ENCODE measurements at places on chromosomes 16 and 17.
A peak's percentile ranks its signal among the peaks of the same experiment; 100 is the strongest.

DNA sequence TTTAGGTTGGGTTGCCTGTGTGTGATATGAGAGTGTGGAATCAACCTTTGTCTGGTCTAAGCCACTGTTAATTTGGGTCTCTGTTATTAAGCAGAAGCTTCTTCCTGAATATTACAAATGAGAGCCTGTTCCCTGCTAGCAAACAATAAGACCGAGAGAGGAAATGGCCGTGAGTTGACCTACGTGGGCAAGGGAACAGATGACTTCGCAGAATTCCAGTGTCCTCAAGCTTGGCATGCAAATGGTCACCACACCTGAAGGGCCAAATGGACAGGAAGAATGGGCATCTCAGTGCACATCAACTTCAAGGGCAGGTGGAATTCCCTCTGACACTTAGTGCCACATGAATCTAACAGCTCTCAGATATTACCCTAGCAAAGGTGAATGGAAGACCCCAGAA is 250.8 kb upstream of the FOXF1 start:
- no peak for DNase-seq

- DNase-seq, result no peak
These were observed 498.5 kb upstream of the ZFHX3 start for GRCh38 chr16:73546341-73546845.

DNA sequence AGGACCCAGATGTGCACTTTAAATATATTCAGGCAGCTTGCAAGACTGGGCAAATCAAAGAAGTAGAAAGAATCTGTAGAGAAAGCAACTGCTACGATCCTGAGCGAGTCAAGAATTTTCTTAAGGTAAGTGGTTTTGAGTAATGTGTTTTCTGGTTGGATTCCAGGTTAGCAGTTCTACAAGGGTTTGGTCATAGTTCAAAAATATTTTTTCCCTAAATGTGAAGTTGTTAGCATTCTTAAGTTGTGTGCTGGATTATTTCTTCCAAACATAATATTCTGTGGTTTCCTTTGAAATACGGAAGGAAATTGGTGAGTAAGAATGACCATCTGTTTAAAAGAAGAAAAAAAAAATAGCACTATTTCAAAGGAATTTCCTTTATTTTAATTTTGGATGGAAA is 38.4 kb downstream of the PTRH2 start:
- peak; percentile 64 for DNase-seq

DNA sequence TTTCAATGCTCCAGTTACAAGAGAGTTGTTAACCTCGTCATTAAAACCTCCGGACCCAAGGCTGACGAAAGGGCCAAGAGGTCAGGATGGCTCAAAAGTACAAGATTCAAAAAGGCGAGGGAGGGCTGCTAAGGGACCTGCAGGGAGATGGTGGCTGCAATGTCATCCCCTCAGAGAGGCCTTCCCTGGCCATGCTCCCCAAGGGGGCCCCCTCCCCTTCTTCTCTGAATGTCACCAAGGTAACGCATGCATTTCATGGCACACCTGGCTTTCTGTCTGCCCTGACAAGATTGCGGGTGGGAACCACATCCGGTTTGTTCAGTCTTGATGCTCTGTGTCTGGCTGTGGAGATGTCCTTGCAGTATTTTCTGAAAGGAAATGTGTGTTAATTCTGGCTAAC is 89.9 kb downstream of the C16orf78 start:
- DNase-seq, result no peak

DNA sequence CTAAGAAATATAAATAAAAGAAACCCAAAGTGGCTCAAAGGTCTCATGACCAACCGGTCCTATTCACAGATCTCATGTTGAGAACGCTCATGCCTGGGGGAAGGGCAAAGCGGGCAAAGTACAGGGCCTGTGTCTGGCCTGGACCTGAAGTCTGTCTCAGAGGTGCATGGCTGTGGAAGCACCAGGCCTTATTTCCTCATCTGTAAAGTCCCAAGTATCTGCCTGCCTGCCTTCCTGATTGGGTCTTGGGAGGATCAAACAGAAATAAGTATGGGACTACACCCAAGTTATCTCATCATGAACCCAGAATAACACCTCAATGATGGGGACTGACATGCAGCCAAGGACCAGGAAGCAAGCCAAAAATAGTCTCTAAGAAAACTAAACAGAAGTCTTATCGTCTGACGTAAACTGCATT is 14.2 kb downstream of the AXIN2 start:
- DNase-seq, result no peak

- DNase-seq, result no peak
These were observed 9.3 kb downstream of the AANAT start for GRCh38 chr17:76476736-76477135.

- no peak for DNase-seq
These were observed 39.9 kb downstream of the SNX20 start for GRCh38 chr16:50640919-50641817.

GRCh38 chr16:575354-576196 is 5.8 kb downstream of the PIGQ start:
- no peak for DNase-seq

GRCh38 chr16:695355-696089 is 5.3 kb upstream of the WDR24 start:
- DNase-seq, result no peak

DNA sequence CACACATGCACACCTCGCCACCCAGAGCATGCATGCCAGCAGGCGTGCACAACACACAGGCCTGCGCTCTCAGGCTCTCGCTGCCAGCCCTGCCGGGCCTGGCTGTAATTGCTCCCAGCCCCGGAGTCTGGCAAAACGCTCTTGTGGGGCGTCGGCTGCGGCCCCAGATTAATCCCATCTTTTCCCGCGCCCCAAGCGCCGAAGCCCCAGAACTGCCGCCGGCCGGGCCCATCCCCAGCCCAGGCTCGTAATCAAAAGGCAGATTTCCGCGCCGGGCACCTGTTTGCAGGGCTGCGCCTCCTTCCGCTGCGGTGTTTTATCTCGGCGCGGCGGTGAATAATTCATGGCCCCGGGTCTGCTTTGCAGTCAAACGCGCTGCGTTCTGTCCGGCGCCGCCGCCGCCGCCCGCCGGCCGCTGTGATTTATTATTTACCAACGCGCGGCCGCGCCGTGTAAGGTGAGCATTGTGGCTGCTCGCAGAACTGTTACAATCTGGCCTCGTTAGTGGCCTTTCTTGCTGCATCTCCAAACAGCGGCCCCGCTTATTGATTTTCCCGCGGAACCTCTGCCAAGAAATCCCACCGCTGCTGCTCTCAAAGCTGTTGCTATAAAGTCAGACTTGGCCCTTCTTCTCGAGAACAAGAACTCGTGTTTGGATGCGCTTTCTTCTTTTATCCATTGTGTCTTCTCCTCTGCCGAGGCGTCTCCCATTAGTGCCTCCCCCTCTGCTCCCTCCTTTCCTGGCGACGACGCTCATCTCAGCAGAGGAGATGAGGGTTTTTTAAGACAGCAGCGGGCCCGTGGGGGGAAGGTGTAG is 126.1 kb downstream of the IRX5 start:
- no peak for DNase-seq

DNA sequence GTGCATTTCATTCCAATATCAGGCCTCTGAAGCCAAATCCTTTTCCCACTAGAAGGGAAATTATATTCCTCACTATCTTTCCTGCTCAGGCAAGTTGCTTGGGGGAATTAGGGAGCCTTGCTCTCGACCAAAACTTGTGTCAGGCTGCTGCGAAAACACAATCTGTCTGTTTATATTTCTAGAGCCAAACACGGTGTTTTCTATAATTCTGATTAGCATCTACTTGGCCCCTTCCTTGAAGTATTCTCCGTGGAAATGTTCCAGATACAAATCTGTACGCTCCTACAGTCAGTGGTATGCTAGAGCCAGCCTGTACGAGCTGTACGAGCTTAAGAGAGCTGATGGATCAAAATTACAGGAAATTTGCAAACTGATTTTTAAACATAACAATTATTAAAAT is 299.3 kb upstream of the SALL1 start:
- no peak for DNase-seq

- DNase-seq, result no peak
These were observed 159.8 kb downstream of the RPTOR start for GRCh38 chr17:80704381-80704819.

DNA sequence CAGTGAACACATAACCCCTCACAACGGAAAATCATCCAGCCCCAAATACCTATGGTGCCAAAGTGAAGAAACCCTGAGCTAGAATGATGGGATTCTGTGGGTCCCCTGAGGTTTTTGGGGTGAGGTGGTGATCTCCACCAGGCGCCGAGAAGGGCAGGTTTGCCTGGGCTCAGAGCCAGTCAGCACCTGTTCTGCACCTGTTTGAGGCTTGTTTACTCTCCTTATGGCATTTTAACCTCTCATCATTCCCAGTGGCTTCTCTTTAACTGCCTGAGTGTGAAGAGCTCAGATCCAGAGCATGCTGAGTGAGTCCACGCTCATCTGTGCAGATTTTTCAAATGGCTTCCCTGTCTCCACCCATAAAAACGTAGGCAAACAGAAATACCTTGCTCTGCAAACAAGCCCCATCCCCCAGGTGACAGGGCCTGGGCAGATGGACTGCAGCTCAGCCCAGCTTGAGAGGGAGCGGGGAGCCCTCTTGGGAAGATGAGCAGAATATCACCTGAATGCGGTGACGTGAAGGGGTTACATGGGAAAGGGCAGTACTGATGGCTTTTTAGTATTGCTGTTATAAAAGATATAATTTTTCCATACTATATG is 40.1 kb upstream of the CLEC19A start:
- DNase-seq, result no peak

- no peak for DNase-seq
These were observed 17.0 kb upstream of the ABCA10 start for GRCh38 chr17:69245617-69246016.

DNA sequence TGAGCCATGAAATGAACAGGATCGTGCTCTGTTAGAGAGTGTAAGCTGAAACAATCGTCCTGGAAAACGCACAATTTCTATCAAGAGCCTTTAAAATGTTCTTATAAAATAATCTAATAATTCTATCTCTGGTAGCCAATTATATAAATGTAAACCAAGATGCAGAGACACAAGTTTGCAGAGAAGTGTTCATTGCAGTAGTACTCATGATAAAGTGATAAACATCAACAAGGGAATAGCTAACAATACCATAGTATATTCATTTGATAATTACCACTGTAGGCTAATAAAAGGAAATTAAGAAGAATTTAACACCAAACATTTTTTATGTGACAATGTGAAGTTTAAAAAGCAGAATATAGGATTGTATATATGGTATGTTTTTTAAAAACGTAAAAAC is 12.4 kb downstream of the NACA2 start:
- DNase-seq, result no peak

DNA sequence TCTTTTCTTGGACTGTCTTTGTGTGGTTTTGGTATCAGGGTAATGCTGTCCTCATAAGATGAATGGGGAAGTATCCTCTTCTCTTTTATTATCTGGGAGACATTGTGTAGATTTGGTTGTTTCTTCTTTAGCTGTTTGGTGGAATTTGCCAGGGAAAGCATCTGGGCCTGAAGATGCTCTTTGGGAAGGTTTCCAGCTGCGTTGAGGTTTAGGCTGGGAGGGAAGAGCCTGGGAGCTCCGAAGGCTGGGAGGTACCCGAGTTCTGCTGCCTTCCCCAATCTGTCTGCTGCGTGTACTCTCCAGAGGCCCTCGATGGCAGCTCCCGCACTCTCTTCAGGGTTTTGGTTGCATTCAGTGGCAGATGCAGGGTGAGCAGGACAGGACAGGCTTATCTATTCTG is 25.6 kb upstream of the CRISPLD2 start:
- no peak for DNase-seq

DNA sequence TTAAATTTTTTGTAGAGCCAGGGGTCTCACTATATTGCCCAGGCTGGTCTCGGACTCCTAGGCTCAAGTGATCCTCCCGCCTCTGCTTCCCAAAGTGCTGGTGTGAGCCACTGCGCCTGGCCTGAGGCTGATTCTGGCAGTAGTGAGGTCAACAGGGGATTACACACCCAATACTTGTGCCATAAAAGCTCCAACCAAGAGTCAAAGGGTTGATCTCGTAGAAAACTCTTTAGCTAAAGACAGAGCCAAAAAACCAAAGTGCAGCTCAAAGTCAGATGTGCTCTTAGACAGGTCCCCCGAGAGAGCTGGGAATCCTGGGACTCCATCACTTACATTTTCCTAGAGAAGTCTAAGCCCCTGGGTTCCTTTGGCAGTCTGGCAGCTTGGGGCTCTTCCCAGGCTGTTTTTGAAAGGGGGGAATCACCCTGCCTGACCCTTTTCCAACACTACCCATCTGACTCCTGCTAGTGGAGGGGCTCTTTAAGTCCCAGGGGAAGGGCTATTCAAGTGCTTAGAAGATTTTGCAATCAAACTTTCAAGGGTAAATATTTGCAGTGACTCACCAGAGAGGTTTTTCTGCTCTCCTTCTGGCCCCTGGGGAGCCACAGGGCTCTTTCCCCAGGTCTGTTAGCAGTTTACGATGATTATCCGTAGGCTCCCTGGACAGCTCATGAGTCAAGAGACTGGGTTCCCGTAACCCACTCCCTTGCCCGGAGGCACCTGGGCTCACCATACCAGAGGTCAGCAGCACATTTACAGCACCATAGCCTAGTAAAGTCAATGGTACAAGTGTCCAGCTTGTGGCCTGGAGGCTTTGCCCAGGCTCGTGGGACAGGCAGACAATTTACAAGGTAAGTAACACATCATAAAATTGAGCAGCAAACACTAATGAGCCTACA is 408.7 kb downstream of the SLC39A11 start:
- no peak for DNase-seq

DNA sequence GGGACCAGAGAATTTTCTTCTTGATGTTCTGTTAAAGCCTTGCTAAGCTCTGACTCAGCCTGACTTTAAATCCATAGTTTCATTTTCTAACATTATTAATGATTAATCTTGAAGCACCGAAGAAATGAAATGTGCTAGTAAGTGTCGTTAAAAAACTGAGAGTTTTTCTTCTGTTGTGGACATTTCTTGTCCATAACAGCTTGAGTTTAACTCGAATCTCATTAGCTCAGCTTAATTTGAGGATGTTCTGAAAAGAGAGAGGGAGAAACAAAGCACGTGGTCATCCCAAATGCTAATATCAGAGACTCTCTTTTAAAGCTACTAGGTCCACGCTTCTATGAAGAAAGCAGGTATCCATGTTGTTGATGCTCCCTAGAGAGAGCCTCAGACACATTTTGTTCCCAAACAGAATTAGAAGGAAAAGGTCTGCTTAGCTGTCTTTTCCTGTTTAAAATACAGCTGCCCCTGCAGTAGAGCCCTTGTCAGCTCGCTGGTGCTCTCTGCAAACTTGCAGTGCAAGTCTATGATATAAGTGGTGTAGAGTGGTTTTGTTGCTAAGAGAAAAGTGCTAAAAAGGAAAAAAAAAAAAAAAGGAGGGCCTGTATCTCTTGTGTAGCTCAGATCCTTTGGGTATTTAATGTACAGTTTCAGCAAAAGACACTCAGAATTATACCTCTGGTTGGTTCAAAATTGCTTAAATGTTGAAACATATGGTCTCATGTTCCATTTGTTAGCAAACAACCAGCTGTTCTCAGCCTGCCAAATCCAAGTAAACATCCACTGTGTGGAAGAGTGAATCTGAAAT is 191.1 kb upstream of the TBX2 start:
- no peak for DNase-seq
